Karpas-422 (cell line): ENCODE measurements at places on chromosomes 5 and 9. TPM values are rescaled to one million over a fixed set of nuclear protein-coding genes. Genes with fewer than 3 reads are reported as not detected.
A peak's percentile ranks its signal among the peaks of the same experiment; 100 is the strongest.

The RUSC2 gene
- total RNA-seq: not detected in 2 replicates

DNA sequence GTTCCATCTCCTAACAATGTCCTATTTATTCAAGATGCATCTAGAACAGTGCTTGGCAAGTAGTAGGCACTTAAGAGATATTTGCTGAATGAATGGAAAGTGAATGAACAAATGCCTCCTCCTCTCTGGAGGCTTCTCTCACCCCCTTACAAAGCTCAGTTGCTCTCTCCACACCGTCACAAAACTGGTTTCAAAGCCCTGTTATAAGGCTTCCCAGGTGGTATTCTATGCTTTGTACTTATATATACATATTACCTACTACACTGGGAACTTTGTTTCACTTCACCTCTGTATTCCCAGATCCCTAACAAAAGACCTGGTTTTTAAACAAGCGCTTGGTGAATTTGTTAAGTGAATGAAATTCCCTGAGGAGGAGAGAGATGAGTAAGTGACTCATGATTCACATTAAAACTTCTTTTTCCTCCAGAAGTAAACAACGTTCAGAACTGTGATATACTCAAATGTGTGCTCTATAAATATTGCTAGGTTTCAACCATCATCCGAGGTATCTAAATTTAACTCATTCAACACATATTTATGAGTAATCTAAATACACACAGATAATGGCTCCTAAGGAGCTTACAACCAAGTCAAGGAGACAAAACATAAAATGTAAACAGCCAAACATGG is 36.0 kb downstream of the DENND1A start:
- DNase-seq: no peak

- no peak for DNase-seq
These were observed 219.9 kb upstream of the BRINP1 start for GRCh38 chr9:119588874-119589744.

DNA sequence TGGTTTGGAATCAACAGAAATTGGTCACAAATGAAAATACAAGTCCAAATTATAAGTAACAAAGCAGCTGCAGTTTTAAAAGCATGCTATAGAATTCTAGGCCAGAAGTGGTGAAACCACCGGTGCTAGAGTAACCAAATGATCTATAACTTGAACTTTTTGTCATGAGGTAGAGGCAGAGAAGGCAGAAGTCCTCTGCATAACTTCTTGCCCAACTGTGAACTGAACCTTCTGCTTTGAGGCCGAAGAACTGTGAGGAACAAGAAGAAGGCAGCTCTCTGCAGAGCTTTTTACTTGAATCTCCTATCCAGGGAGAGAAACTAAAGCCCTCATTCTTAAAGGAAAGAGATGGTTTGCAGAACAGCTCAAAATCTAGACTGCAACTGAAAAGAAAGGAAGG is 36.2 kb upstream of the TENT2 start:
- DNase-seq: no peak

DNA sequence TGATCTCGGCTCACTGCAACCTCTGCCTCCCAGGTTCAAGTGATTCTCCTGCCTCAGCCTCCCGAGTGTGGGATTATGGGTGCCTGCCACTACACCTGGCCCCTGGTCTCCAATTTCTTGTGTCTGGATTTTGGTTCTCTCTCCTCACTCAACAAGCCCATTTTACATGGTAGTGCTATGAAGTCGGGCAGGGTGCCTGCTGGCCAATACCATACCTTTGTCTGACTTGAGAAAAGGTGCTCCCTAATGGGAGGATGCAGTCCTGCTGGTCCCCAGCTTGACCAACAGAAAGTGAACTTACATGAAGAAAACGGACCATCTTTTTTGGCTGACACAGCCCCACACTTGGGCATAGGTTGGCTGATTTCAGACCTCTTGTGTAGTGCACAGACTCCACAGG is 21.6 kb upstream of the PTGS1 start:
- no peak for DNase-seq

- peak; percentile 45 for DNase-seq
These were observed 41.2 kb upstream of the CTSL start for GRCh38 chr9:87684627-87685219.

- no peak for DNase-seq
These were observed 89.8 kb downstream of the NTRK2 start for GRCh38 chr9:84759300-84759750.

GRCh38 chr5:17511775-17512325 is 6.3 kb upstream of the TAF11L3 start:
- DNase-seq: peak; percentile 2

- no peak for DNase-seq
These were observed 140.6 kb upstream of the SLC12A2 start for GRCh38 chr5:127943061-127943371.

DNA sequence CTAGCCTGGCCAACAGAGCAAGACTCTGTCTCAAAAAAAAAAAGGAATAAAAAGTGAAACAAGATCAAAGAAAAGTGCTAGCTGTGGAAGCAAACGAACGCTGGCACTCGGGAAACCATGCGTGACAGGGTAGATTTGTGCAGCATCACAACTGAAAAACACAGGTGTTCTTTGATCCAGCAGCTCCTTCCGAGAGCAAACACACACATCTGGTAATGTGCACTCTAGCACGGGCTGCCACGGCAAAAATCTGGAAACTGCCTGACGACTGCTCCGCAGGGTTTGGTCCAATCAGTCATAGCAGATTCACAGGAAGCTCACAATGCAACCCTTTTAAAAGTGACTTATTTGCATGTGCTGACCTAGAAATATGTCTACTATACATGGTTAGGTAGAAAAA is 80.0 kb downstream of the SYK start:
- no peak for DNase-seq

DNA sequence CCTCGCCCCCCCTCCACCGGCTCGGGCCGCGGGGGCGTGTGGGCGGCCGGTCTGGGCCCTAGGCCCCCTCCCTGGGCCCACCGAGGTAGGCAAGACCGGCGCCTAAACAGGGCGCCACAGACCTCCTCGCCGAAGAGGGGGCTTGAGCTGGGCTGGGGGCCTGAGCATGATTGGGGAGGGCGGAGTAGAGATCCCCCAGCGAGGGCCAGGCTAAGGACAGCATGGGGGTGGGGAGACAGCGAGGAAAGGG is 108.9 kb downstream of the PSD2 start:
- DNase-seq: no peak

DNA sequence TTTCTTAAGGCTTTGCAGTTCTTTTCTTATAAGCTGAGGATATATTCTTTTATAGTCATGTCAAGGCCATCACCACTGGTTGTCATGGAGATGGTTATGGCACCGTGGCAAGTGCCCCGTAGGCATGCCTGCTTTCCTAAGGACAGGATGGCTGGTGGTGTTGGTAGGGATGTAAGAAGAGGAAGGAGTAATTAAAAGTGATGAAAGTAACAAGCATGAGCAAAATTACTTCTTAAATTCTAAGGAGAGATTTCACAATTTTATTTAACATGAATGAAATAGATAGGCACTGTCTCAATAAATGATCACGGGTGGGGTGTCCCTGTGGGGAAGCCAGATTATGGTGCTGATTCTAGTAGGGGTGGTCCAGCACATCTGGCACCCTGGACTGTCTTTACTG is 290.2 kb upstream of the KLF4 start:
- DNase-seq: no peak

DNA sequence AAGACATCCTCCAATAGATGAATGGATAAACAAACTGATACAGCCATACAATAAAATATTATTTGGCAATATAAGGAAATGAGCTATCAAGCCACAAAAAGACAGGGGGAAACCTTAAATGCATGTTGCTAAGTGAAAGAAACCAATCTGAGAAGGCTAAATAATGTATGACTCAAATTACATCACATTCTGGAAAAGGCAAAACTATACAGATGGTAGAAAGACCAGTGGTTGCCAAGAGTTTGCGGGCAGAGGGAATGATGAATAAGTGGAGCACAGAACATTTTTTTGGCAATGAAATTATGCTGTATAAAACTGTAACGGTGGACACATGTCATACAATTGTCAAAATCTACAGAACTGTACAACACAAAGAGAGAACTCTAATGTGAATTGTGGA is 63.3 kb downstream of the CSF2 start:
- DNase-seq: no peak

GRCh38 chr9:137140151-137141012 is 1.4 kb downstream of the GRIN1 start:
- DNase-seq: no peak

- peak; percentile 61 for DNase-seq
These were observed 7.3 kb upstream of the FOXB2 start for GRCh38 chr9:77011973-77012821.

DNA sequence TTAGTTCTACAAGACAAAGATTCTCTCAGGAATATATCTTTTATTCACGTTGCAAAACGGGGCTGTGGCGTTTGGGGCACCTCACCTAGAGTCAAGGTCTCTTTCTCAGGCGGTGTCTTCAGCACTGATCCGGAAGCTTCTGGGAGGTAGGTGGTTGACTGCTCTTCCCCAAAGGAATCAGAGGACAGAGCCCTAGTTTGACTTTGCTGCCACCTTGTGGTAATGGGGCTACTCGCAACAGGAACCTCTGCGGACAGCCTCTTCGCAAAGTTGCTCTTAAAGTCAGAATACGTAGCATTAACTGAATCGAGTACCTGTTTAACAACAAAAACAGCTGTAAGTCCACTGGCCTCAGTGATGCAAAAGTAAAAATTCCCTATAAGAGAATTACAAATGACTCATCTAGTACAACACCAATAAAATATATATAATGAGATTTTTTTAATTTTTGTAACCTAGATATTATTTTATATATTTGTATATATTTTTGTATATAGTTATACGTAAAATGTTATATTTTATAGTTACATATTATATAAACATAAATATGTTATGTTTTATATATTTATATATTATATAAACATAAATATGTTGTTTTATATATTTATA is 13.3 kb upstream of the GPX8 start:
- peak; percentile 90 for DNase-seq
